ENCODE measurements at places on chromosomes 7 and 10.

- peak; percentile 49 for DNase-seq
Observed at GRCh38 chr10:62635127-62635526, 169.4 kb upstream of the ADO start.

DNA sequence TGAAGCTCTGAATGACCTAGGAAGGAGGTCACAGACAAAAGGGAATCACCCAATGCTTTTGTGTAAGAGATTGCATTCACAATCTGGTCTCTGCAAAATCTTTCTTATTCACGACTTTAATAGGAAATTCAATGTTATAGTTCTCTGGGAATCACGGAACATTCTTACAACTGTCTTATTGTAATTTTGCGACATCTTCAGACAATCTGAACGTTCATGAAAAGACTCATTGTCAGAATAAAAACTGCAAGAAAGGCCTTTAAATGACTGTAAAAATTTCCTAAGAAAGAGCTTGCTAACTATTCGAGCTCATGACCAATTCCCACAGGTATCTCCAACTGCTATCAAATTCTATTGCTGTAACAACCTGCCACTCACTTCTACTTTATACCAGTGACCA lies 130.7 kb downstream of the DGKI start:
- DNase-seq, result no peak

DNA sequence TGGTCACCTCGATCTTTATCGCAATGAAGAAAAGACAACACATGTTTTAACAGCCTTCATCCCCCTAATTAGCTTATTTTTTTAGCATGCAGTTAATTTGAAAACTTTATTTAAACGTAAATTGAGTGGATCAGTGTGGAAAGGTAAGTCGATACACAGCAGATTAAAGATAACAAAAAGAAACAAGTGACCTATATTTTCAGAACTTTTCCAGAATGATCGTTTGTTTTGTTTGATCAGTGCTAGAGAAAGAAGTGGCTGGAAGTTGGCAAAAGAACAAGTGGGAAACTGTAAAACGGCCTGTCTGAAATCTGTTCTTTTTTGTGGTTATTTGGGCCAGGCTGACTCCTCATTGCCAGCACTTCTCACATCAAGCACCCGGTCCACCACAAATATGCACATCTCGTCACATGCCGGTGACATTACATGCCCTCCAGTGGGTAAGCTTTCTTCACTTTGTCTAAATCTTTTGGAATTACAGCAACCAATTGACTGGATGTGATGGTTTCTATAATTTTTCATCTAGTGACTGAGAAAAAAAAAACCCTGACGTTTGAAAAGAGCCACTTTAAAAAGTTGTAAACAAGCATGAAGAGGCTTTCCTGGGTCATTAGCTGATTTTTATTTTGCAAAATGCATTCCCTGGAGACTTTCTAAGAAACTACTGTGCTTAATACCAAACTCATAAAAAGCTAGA lies 33.2 kb downstream of the C7orf33 start:
- DNase-seq, result no peak

DNA sequence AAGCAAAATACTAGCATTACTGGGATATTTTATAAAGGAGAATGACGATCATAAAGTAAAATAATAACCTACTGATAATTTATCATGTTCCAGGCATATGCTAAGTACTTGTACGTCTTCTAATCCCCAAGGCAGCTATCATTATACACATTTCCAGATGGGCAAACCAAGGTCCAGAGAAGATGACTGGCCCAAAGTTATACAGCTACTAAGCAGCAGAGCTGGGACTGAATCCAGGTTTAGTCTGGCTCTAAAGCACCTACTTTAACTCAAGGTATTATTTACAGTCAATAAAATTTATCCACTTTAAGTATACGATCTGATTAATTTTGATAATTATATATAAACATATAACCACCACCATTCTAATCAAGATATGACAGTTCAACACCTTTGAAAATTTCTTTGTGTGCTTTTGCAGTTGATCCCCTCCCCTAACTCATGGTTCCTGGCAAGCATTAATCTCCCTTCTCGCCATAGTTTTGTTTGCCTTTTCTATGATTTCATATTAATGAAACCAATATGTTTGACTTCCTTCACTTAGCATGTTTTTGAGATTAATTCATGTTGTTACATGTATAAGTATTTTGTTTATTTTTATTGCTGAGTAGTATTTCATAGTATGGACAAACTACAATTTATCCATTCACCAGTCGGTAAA lies 126.7 kb downstream of the CPEB3 start:
- DNase-seq, result no peak

DNA sequence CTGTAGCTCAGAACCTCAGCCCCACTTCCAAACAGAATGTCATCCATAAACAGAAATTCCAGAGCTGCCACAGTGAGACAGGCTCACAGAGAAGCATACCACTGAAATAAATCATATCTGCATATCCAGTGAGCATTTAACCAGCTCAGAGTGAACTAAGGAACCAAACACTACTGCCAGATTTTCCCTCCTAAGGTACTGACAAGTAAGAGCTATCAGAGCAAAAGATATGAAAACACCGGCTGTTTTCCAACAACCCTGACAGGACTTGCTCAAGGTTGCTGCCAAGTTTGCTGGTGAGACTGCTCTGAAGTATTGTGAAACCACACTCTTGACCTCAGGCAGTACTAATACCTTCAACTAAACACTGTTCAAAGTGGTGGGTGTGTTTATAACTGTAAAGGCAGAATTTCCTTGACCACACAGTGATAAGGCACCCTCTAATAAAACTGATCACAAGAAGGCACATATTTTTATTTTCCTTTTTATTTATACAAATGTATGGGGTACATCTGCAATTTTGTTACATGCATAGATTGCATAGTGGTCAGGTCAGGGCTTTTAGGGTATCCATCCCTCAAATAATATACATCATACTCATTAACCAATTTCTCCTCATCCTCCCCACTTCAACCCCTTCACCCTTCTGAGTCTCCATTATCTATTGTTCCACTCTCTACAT lies 18.3 kb downstream of the SGMS1 start:
- peak; percentile 98 for DNase-seq

DNA sequence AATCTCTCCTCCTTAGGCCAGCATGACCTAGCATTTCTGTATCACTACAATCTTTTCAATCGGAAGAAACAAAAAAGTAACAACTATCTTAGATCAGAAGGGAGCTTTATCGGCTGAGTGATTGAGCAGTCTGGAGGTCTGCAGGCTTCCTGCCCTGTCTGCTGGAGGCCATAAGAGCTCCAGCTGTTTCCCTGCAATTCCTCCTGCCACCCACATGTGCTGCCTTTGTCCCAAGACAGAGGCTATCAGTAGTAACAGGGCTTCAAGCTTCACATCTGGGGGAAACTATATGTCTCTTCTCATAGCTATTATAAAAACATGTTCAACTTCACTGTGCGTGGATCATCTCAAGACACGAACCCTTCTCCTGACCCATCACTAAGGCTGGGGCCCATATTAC lies 70.1 kb upstream of the VWC2 start:
- no peak for DNase-seq

GRCh38 chr10:70374775-70375614 lies 7.4 kb downstream of the LRRC20 start:
- no peak for DNase-seq
